ENCODE measurements at places on chromosomes 6 and 20.
A peak's percentile ranks its signal among the peaks of the same experiment; 100 is the strongest.

DNA sequence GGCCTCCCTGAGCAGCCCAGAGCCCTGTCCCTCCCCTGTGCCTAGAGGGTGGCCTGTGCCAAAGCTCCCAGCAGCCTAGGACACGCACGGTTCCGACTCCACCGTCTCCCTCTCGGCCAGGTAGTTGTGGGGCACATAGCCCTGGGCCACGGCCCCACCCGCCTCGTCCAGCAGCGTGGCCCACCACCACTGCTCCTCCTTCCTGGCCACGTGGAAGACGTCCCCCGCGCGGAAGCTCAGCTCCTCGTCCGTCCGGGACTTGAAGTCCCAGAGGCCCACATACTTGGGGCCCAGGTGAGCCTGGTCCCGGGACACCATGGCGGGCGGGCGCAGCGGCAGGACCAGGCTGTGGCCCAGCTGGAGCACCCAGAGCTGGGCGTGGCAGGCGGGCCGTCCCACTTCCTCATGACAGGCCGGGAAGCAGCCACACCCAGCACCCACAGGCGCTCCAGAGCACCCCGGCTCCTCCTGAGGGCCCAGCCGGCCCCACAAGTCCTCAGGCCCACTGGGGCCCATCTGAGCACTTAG lies at the start of gene PTK6:
TSS of gene PTK6 (minus strand) at position 380 of the 528 bp plus-strand sequence. CDS start at position 318, 62 bp downstream.
- DNase-seq: no peak

GRCh38 chr20:56358070-56358469 lies 704 bp upstream of the FAM210B start:
- no peak for DNase-seq

GRCh38 chr6:129863664-129864063 lies 2.5 kb upstream of the TMEM244 start:
- DNase-seq: no peak

- DNase-seq: peak; percentile 78
These were observed 55.9 kb upstream of the RREB1 start for GRCh38 chr6:7051780-7052442.

DNA sequence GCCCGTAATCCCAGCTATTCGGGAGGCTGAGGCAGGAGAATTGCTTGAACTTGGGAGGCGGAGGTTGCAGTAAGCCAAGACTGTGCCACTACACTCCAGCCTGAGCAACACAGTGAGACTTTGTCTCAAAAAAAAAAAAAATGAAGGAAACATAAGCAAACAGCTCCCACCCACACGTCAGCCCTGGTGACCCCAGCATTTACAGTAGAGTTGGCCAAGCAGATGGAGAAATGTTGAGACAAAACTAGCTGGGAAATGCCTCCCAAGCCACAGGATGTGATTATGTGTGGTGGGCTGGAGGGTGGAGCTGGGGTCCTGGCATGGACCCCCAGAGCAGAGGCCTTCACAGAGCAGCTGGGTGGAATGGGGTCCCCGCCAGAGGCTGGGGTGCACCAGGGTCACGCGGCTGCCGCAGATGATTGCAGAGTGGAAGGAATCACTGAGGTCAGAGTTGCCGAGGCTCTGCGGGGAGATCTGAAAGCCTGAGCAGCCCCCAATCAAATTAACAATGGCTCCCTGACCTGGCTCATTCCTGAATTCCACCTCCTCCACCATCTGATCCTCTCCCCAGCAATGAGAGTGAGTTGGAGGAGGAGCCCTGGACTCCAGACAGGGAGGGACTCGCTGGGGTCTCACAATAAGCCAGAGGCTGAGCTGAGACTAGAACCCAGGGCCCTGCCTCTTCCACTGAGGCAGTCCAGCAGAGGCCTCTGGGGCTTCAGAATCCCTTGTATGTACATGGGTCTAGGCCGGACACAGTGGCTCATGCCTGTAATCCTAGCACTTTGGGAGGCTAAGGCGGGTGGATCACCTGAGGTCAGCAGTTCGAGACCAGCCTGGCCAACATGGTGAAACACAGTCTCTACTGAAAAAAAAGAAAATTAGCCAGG lies 34.7 kb upstream of the TGM2 start:
- DNase-seq: peak; percentile 6

DNA sequence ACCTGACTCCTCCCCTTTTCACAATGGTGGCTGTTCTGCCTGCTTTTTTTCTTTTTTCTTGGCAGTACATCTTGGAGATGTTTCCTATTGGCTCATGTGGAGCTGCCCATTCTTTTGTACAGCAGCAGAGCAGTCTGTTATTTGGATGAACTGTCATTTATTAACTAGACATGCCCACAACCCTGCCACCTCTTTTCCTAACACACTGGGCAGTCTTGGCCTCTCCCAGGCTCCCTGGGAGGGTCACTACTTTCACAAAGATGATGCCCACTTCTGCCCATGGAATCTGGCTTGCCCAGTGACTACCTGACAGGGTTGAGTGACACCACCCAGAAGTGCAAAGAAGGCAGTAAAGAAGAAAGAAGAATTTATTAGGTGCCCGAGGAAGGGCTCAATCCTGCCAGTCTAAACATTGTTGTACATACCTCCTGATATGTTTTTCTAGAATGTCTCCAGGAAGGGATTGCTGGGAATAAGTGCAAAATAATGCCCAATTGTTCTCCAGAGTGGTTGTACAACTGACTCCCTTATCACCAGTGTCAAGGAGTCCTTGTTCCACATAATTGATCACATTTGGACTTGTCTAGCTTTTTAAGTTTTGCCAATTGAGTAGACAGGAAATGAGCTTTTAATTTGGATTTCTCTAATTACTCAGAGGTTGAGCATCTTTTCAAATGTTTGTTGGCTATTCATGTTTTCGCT lies 19.7 kb upstream of the SCRT2 start:
- no peak for DNase-seq

- no peak for DNase-seq
These were observed 198.0 kb downstream of the FARS2 start for GRCh38 chr6:5459346-5459745.

- no peak for DNase-seq
These were observed 360.5 kb downstream of the KIF16B start for GRCh38 chr20:16212790-16213189.

DNA sequence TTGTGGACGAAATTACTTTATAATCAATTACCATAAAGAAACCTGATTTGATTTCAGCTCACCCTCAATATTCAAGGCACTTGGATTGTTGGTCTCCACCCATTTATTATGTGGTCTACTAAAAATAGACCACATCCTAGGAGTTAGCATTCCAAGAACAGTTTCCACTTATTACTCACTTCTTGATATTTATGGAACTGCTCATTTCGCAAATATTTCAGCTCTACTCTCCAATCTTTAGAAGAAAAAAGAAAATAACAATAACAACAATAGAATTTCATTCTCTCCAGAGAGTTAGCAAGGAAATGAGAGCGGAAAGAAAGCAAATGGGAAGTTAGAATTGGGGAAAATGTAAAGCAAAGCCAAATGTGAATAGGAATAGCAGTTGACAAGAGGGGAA lies 26.2 kb upstream of the HDAC2 start:
- no peak for DNase-seq

DNA sequence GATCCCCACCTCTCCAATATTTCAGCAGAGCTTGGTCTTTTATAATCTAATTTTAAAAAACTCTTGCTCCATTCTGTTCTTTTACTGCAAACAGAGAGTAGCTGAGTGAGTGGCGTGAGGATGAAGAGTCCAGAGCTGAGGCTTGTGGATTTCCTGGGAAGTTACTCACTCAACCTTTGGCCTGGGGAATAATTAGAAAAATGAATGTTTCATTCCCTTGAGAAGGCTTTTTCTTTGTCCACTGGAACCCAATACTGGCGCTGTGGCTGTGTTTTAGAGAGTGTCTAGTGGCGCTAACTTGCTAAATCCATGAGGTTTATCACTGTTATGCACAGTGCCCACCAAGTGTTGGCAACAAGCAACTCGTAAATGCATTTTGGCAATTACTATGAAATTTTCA lies 251.5 kb downstream of the HIVEP2 start:
- DNase-seq: no peak

GRCh38 chr6:122385857-122386612 lies 13.4 kb upstream of the HSF2 start:
- no peak for DNase-seq

- DNase-seq: no peak
These were observed 294.5 kb upstream of the PLCB4 start for GRCh38 chr20:8774412-8774811.

- no peak for DNase-seq
These were observed 406.2 kb upstream of the AGPAT4 start for GRCh38 chr6:161679980-161680538.

DNA sequence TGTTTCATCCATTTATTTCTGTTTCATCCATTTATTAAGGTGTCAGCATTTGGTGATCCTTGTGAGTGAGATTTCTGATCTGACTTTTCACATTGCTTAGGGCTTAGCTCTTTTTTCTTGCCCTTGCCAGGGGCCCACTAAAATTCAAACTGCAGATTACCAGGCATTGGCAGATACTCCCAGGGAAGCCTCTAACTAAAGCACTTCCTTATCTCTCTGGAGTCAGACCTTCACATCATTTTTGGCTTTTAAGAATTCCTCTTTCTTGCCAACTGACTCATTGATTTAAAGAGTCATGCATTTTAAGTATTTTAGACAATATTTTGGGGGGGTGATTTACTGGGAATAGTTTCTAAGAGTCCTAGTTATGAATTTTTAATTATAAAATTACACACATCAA lies 2.6 kb upstream of the WFDC8 start:
- DNase-seq: no peak

GRCh38 chr6:15504040-15504495 lies 158.8 kb downstream of the DTNBP1 start:
- no peak for DNase-seq

- DNase-seq: no peak
These were observed 16.6 kb downstream of the PHACTR3 start for GRCh38 chr20:59620860-59621505.

DNA sequence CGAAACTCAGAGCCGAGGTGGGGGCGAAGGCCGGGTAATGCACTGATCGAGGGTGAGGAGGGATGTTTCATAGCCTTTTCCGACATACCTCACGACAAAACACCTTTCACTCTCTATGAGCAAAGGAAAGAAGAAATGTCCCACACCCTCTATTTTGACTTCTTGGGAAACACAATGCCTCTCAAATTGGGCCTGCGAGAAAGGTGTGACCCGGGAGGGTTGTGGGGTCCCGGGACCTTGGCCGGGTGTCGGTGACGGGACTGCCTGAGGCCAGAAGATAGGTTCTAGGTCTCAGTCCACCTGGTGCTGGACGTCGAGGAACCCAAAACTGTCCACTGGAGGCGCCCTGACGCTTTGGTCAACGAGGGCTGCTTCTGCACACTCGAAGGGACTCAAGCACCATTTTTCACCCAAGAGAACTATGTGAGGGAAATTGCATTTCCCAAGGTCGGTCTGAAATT lies 41.1 kb upstream of the OSTM1 start:
- peak; percentile 42 for DNase-seq

- DNase-seq: no peak
These were observed 486.0 kb downstream of the MAFB start for GRCh38 chr20:40203032-40203431.

- DNase-seq: no peak
These were observed 106.0 kb upstream of the TNFAIP3 start for GRCh38 chr6:137761072-137761471.

DNA sequence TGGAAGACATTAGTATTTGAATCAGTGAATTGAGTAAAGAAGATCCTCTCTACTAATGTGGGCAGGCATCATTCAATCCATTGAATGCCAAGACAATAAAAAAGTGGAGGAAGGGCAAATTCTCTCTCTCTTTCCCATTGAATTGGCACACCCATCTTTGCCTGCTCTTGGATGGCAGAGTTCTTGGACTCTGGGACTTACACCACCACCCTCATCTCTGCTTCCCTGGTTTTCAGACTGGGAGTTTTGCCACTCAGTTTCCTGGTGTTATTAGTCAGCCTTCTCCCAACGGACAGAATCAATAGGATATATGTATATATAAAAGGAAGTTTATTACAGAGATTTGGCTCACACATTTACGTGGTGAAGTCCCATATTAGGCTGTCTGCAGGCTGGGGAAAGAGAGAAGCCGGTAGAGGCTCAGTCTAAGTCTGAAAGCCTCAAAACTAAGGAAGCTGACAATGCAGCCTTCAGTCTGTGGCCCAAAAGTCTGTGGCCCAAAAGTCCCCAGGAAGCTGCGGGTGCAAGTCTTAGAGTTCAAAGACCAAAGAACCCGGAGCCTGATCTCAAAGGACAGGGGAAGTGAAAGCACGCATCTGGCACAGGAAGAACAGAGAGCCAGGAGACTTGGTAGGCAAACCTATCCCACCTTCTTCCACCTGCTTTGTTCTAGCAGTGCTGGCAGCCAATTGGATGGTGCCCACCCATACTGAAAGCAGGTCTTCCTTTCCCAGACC lies 64.4 kb downstream of the SMPDL3A start:
- no peak for DNase-seq

DNA sequence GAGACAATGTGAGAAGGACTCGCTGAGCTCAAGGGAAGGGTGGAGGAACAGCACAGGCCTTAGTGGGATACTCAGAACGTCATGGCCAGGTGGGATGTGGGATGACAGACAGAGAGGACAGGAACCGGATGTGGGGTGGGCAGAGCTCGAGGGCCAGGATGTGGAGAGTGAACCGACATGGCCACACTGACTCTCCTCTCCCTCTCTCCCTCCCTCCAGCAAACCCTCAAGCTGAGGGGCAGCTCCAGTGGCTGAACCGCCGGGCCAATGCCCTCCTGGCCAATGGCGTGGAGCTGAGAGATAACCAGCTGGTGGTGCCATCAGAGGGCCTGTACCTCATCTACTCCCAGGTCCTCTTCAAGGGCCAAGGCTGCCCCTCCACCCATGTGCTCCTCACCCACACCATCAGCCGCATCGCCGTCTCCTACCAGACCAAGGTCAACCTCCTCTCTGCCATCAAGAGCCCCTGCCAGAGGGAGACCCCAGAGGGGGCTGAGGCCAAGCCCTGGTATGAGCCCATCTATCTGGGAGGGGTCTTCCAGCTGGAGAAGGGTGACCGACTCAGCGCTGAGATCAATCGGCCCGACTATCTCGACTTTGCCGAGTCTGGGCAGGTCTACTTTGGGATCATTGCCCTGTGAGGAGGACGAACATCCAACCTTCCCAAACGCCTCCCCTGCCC lies 1.7 kb downstream of the TNF start:
- DNase-seq: no peak

DNA sequence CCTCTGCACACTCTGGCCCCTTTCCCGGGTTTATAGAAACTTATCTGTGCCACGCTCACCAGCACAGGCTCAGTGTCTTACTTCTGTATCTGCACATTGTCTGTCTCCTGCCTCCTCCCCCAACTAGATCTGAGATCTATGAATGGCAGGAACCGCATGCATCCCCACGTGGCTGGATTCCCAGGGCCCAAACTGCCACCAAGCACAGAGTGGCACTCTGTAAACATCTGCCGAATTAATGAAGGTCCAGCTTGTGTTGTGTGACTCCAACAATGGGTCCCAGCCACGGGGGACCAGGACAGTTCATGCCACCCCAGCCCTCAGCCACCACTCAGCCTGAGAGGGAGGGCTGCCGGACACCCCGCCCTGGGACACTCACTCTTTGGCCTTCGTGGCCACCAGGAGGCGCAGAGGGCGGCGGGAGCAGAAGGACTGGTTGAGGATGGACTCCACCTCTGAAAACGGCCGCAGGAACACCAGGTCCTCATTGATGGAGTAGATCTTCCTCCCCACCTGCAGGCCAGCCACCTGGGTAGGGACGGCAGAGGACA lies 171.1 kb downstream of the PREX1 start:
- DNase-seq: peak; percentile 54

- DNase-seq: no peak
These were observed 86.5 kb downstream of the MAP7 start for GRCh38 chr6:136463743-136464142.

- no peak for DNase-seq
These were observed 49.0 kb downstream of the COL9A1 start for GRCh38 chr6:70253923-70254322.

Measured in D341Med (cell line).